ENCODE measurements at places on chromosomes 1 and 21.
A peak's percentile ranks its signal among the peaks of the same experiment; 100 is the strongest.

DNA sequence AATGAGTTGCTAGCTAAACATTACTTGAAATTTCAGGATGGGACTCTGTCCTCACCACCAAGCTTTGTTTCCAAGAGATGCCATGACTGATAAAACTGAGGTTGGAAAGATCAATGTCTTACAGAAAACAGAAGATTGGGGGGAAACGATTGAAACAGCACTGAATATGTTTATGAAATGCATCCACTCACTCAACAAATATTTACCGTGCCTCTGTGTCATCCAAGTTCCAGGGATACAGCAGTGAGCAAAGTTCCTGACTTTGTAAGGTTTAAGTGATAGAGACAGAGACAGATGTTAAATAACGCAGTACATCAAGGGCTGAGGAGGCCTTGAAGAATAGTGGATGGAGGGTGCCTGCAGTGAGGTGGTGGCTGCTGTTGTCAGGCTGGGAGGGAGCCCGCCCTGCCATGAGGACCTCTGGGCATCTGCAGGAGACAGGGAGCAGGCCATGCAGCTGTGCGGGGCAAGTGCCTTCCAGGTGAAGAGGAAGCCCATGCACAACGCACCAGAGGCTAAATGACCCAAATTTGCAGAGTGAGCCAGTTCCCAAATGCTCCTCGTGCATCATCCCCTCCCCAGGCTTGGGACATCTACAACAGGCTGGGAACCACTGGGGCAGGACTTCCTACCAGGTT is 108.0 kb downstream of the HLCS start:
- DNase-seq: no peak

GRCh38 chr1:197811769-197812168 is 36.5 kb upstream of the DENND1B start:
- DNase-seq: no peak

GRCh38 chr1:225733254-225733653 is 44.4 kb upstream of the SRP9 start:
- DNase-seq: no peak

- no peak for DNase-seq
These were observed 100.2 kb downstream of the DPYD start for GRCh38 chr1:97820470-97821188.

DNA sequence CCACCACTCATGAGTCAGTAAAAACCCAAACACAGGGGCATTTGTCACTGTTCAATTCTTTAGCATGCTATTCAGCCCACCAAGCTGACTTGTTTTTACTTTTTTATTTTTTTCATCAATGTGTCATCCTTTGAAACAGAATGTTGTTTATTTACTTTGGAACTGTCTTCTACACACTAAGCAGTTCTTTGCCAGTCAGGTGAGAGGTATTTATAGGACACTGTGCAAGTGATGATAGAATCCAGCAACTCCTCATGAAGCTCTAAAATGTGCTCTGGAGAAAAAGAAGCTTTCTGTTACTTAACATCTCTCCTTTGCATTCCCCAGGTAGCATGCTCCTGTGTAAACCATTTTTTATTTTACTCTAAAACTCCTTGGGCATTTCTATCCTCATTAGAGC is 582.0 kb upstream of the TMPRSS15 start:
- no peak for DNase-seq

GRCh38 chr1:65027666-65028358 is 61.5 kb upstream of the JAK1 start:
- no peak for DNase-seq

- no peak for DNase-seq
These were observed 25.4 kb downstream of the ZNF362 start for GRCh38 chr1:33281554-33282303.

- DNase-seq: peak; percentile 34
These were observed 406 bp downstream of the HTR1D start for GRCh38 chr1:23216771-23217420.

- no peak for DNase-seq
These were observed 12.2 kb downstream of the NGF start for GRCh38 chr1:115325874-115326273.

DNA sequence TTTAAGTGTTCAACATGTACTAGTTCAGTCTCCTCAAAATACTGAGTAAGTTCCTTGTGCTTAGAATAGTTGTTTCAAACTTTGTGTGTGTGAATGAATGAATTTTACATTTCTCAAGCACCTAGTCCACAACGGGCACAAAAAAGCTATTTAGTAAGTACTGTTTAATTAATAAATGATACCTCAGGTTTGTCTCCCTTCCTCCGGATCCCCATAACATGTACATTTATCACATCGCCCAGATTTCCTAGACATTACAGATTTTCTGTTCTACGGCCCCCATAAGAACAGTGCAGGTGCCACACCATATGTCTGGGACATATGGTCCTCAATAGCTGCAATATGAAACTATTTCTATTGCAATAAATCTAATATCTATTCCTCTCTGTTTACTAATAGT is 1.3 kb upstream of the TTF2 start:
- no peak for DNase-seq

- DNase-seq: no peak
These were observed 4.4 kb downstream of the ROR1 start for GRCh38 chr1:63777965-63778880.

DNA sequence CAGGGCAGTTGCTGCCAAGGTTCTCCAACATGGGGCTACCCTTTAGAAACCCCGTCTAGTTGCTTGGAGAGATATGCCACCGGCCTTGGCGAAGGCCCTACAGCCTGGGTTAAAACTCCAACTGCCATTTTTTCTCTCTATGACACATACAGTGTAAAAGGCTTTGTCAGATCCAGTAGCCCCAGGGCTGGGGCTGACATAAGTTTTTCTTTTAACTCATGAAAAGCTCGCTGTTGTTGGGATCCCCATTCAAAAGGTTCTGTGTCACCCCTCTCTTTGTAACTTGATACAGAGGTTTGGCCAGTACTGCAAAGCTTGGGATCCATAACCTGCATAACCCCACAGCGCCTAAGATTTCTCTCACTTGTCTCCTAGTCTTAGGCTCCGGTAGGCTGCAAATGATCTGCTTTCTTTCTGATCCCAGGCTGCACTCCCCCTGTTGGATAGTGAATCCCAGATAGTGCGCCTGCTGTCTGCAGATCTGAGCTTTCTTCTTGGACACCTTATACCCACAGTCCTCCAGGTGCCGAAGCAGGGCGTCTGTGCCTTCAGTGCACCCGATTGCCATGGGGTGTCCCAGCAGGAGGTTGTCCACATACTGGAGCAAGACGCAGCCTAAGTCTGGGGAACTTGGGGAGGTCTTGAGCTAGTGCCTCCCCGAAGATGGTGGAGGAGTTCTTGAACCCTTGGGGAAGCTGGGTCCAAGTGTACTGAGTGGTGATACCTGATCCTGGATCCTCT is 406.2 kb downstream of the TGFB2 start:
- no peak for DNase-seq

- DNase-seq: no peak
These were observed 22.1 kb downstream of the PLEKHA6 start for GRCh38 chr1:204337583-204337982.

- no peak for DNase-seq
These were observed 39.2 kb downstream of the SYT6 start for GRCh38 chr1:114114185-114115094.

GRCh38 chr1:62637392-62638105 is 40.2 kb downstream of the ANGPTL3 start:
- no peak for DNase-seq

GRCh38 chr1:89843273-89844130 is 22.7 kb downstream of the LRRC8D start:
- DNase-seq: peak; percentile 81

DNA sequence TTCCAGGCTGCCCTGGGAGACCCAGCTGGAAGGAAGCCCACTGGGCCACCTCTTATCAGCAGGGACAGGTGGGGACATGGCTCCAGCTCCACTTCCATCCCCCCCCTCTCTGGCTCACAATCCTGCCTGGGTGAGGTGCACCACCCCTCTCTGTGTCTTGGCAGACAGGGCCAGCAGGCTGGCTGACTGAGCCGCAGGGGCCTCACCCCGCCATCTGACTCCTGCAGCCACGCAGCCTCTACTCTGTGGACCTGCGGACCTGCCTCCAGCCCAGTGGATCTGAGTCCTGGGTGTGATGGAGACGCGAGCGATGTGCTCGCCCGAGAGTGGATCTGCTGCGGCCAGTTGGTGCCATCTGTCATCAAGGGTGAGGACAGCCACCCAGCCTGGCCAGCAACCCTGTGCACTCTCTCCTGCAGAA is 30.1 kb downstream of the RCC2 start:
- DNase-seq: no peak

- no peak for DNase-seq
These were observed 92.8 kb downstream of the ITPKB start for GRCh38 chr1:226646026-226646869.

GRCh38 chr1:197913495-197914276 is 3.5 kb upstream of the LHX9 start:
- no peak for DNase-seq

DNA sequence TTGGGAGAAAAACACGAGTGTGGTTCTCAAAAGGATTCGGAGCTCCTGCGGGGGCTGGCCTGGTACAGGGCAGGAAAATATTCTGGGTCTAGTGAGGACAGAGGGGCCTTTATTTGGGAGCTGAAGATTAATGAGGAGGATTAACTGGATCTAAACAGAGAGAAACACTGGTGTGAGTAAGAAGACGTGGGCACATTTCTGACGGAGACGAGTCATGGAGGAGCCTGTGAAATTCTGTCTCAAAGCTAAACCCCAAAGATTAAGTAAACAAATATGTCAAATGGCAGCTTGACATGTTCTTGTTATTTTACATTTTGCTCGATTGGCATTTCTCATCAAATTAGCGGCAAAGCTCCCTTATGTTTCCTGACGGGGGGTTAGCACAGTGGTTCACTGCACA is 12.8 kb downstream of the PROK1 start:
- no peak for DNase-seq

- DNase-seq: no peak
These were observed 7.0 kb upstream of the ANGPTL1 start for GRCh38 chr1:178877896-178878295.

GRCh38 chr1:3217181-3217641 is 148.2 kb downstream of the PRDM16 start:
- DNase-seq: no peak

- no peak for DNase-seq
These were observed 3.1 kb downstream of the ITGB2 start for GRCh38 chr21:44917446-44918106.

- no peak for DNase-seq
These were observed 280.7 kb downstream of the RPS6KC1 start for GRCh38 chr1:213331631-213332175.

Measured in frontal cortex (tissue), 4 donors.